ENCODE measurements at places on chromosomes 4 and X.

DNA sequence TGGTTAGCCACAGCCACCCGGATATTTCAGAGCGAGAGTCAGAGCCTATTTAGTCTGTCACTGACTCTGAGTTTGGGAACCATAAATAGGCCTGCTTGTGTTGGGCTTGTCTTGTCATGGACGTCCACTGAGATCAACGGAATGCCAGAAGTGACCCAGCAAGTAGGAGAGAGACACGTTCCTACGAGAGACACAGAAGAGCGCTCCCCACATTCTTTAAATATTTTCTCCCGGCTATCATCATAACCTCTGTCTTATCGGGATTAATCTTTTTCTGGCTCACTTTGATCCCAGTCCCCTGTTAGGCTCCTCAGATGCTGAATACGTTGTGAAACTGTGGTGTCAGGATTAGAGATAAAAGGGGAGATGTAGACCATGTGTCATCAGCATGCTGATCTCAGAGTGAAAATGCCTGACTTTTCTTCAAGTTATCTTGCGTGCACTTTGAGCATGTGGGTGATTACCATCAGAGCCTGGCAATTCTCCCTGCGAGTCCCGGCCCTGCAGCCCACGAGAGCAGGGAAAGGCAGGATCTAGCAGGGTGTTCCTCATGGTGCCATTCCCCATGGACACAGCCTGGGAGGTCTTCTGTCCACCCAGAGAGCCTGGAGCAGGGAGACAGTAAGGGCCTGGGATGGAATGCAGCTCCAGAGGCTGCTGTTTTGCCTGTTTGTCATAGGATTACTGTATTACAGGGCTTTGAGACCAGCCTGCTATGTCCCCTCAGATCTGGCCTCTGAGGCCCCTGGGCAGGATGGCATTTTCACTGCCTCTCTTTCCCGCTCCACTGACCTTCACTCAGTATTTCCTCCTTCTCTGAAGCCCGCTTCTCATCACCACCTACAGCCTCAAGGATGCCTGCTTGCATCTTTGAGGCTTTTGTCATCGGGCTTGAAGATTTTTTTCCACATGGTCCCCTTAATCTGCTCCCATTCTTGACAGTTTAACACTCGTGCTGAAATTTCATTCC lies 2.8 kb upstream of the TENM3 start:
- no peak for DNase-seq

- no peak for DNase-seq
Measured at GRCh38 chr4:84502333-84502954, 3.4 kb upstream of the NKX6-1 start.

GRCh38 chr4:78324625-78325024 lies 226.9 kb upstream of the ANXA3 start:
- DNase-seq, result no peak

GRCh38 chrX:39981946-39982345 lies 115.8 kb downstream of the BCOR start:
- DNase-seq, result no peak
